ENCODE measurements at places on chromosomes 6 and 20. TPM values are rescaled to one million over a fixed set of nuclear protein-coding genes. Genes with fewer than 3 reads are reported as not detected.

DNA sequence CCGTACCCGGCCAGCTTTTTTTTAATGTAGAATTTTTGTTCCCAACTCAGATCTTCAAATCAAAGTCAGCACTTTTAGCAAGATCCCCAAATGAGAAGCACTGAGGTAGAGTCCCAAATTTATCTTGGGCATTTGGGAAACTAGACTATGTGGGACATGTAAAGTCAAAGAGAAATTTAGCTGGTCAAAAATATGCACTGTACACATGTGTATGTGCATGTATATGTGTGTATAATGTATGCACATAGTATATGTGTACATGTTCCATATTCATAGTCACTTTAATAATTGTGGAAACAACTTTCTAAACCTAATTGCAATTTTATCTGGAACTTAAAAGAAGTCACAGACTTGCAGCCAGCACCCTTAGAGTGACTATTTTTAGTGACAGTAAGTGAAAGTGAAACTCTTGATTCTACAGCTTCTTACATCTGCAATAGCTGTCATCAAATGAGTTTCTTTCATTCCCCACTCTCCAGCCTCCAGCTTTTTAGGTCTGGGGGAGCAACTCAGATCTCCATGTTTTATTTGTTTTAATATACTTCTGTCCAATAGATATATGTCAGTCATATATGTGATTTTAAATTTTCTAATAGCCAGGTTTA is 53.6 kb downstream of the CDC40 start:
- H3K27me3 ChIP-seq: no peaks in the 10 kb centered on the region
- no peaks in the 10 kb centered on the region for H3K4me1 ChIP-seq
- H3K36me3 ChIP-seq: peaks cover 14% of the 10 kb centered on the region
- H3K27ac ChIP-seq: peak overlapping the region; percentile 15
- DNase-seq: no peak

GRCh38 chr20:35320396-35321126 is 28.3 kb upstream of the FAM83C start:
- no peak overlapping the region for H3K27ac ChIP-seq
- H3K27me3 ChIP-seq: no peaks in the 10 kb centered on the region
- H3K4me1 ChIP-seq: peaks cover under 1% of the 10 kb centered on the region
- DNase-seq: no peak
- no peak overlapping the region for H3K4me3 ChIP-seq

- H3K36me3 ChIP-seq: peaks cover 5% of the 10 kb centered on the region
- no peaks in the 10 kb centered on the region for H3K27me3 ChIP-seq
- H3K4me1 ChIP-seq: peaks cover 55% of the 10 kb centered on the region
- DNase-seq: peak; percentile 34
- no peak overlapping the region for H3K27ac ChIP-seq
Observed at GRCh38 chr6:16437984-16438383, 199.6 kb downstream of the GMPR start.

DNA sequence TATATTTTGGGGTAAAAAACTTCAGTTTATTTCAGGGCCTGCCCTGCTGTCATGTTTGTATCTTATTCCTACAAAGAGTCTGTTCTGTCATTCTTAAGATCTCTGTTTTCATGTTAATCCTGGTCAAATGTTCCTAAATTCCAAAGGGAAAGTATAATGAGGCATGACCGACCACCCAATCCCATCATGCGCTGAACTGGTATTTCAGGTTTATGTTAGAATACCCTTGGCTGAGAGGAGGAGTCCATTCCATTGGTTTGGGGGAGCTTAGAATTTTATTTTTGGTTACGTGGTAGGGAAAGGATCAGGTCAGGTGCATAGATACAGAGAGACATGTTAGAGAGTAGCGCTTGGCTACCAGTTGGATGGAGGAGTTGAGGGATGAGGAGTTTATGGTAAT is 25.7 kb downstream of the CFAP61 start:
- no peak for DNase-seq
- H3K27me3 ChIP-seq: peaks cover 11% of the 10 kb centered on the region
- H3K27ac ChIP-seq: no peak overlapping the region
- no peak overlapping the region for H3K4me3 ChIP-seq

- no peak overlapping the region for H3K27ac ChIP-seq
- H3K4me1 ChIP-seq: no peaks in the 10 kb centered on the region
- no peak overlapping the region for H3K4me3 ChIP-seq
- peaks cover 64% of the 10 kb centered on the region for H3K36me3 ChIP-seq
- no peaks in the 10 kb centered on the region for H3K27me3 ChIP-seq
Observed at GRCh38 chr6:33654831-33655554, 33.9 kb downstream of the ITPR3 start.

The CDK19 gene
- 8.3 TPM for total RNA-seq

All from CD4-positive, alpha-beta T cell (primary cell).